ENCODE measurements at places on chromosomes 16 and 17.

DNA sequence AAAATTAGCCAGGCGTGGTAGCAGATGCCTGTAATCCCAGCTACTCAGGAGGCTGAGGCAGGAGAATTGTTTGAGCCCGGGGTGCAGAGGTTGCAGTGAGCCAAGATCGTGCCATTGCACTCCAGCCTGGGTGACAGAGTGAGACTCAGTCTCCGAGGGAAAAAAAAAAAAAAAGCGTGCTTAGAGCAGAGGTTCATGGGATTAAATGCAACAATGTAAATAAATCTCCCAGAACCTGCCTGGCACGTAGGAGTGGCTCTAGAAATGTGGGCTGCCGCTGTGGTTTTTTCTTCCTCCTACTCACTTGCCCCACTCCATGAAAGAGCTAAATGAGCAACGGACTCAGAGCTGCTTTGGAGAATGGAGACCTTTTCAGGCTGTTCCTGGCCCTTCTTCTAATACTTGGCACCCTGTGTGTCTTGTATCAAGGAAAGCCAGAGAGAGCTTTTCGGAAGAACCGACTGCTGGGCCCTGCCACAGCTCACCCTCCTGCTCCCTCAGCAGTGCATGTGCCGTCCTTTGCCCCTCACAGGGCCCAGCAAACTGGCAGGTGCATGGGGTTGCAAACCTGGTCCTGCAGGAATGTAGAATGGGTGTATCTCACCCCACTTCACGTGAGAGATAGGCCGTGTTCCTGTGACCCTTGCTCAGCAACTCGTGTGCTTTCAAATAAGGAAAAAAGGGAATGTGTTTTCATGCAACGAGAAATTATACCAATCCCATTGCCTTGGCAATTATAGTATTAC lies 52.0 kb downstream of the LDHD start:
- no peak for DNase-seq

- peak; percentile 82 for DNase-seq
These were observed 13.3 kb upstream of the RPL38 start for GRCh38 chr17:74190154-74190553.

GRCh38 chr17:57455063-57455914 lies 199.0 kb downstream of the MSI2 start:
- no peak for DNase-seq

- DNase-seq: peak; percentile 47
These were observed 15.9 kb downstream of the FCSK start for GRCh38 chr16:70470141-70470926.

DNA sequence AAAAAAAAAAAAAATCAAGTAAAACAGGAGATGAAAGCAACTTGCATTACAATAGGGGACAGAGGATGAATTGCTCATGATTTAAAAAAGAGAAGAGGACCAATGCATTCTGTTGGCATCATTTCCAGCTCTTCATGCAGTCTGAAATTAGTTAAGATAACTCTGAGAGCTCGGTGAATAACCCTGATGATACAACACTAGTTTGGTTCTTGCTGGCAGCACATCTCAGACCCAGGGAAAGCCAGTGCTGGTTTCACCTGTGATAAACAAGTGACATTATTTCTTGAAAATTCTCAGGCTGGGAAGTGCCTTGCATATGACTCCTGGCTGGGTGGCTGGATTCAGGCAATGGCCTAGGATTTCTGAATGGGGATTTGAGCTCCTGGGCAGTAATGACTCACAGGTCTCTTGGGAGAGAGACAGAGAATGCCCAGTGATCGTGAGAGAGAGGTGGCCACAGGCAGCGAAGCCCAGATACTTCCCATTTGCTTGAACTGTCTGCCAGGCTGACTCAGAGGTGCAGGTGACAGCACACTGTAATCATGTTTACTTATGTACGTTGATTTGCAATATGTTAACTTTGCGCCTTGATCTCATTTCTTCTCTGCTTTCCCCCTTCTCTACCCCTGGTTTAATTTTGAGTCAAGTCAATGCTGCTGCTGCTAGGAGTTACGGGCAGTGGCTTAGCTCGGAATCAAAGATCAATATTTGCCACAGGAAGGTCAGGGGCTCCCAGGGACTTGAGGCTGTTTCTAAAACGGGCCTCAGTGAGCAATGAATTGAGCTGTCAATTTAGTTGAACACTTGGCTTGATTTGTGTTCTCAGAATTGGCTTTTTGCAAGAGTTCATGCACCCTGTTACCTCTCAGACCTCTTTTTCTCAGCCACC lies 27.1 kb downstream of the ARSG start:
- DNase-seq: no peak

DNA sequence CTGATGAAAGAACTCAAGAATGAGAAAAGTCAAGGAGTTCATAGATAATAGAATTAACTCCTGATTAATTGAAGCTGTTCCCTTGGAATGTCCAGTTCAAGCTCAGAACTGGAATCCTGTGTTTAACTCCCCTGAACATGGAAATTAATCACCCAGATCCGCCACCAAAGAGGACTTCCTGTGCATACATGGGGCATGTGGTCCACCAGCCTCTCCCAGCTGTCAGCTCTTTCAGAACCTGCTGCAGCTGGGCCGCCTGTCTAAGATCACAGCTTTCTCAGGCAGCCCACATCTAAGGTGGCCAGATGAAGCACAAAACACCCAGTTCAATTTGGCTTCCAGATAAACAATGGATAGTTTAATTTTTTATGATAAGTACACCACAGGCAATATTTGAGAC lies 203.7 kb upstream of the COX10 start:
- DNase-seq: no peak

- no peak for DNase-seq
These were observed 59.8 kb downstream of the MRM1 start for GRCh38 chr17:36661047-36661666.

- no peak for DNase-seq
These were observed 37.4 kb upstream of the LONP2 start for GRCh38 chr16:48206594-48207242.

DNA sequence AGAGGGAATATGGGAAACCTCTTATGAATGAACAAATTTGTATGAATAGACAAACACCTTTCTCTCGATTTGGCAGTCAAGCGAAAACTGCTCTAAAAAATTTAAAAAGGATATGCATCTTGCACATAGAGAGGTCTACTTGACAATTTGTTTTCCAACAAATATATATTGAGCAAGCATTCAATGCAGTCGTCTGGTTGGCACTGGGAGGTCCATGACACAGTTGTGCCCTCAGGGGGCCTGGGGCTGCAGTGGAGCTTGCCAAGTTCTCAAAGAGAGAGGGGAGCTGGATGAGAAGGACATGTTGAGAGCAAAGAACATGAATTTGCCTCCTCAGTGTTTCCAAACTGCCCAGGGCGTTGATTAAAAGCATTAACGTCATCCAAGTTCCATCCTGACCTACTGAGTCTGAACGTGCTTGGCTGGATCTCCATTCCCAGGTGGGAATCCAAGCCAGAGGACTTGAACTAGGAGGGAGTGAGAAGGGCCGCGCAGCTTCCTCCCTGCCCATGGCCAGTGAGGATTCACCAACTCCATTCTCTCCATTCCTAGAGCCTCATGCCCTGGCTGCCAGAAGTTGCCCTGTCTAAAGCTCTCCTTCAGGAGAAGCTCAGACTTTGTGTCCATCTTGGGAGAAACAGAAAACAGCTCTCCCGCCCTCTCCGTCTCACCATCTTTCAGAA lies 24.5 kb downstream of the TBX2 start:
- no peak for DNase-seq

DNA sequence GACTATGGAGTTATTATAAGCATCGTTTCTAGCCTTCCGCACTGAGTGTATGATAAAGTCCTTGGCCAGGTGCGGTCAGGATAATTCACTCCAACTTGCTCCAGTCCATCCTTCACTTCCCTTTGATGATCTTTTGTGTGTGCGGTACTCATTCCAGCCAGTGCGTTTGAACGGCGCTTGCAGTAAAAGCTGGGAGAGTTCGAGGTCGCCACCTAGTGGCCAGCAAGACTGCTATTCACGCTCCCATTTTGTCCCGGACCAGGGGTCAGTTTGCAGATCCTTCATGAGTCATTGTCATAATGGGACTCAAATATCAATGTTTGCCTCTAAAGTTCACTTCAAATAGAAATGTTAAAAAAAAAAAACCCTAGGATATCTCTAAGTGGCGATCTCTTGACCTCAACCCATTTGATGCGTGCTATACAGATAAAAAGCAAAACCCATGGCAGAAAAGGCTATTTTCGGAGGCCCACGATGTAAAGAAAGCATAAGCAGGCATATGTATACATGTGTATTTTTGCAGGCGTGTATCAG lies 417.1 kb downstream of the TMEM114 start:
- peak; percentile 72 for DNase-seq

DNA sequence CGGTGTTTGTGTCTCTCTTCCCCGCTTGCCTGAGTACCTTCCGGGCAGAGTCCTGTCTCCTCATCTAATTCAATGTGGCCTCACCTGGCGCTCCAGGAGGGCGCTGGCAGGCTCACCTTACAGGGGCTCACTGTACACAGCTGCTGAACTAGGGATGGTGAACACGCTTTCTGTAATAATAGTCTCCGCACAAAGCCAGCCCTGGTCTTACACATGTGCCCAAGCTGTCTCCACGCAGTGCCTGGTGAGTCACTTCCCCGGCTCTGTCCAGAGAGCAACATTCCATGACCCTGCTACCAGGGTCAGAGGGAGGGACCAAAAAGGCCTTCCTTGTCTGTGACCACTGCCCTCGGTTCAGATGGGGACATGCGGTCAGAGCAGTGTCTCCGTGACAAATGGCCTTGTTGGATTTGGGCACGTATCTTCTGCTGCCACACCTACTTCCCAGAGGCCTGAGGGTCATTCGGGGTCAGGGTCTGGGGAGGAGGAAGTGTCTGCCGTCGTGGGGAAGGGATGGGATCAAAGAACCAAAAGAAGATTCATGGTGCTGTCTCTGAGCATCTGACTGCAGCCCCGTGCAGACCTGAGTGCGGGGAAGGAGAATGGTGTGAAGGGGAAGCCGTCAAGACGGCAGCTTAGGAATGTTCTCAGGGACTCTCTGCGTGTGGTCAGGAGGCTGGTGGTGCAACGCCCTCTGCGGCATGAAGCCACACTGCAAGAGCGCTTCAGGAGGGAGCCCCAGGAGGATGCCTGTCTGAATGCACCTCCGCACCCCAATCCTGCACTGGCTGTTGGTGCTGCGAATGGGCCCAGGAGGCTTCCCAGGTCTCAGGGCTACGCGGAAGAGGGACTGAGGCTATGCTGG lies 68.8 kb downstream of the IL21R start:
- DNase-seq: no peak

GRCh38 chr17:59330053-59330942 lies 1.2 kb upstream of the YPEL2 start:
- peak; percentile 45 for DNase-seq

GRCh38 chr16:79991969-79992368 lies 391.4 kb upstream of the MAF start:
- no peak for DNase-seq

- no peak for DNase-seq
These were observed 228.1 kb upstream of the TNRC6C start for GRCh38 chr17:77730376-77730775.

GRCh38 chr17:50661795-50662391 lies 27.2 kb downstream of the ABCC3 start:
- peak; percentile 68 for DNase-seq

GRCh38 chr17:44552361-44552760 lies 4.9 kb upstream of the FZD2 start:
- peak; percentile 5 for DNase-seq

DNA sequence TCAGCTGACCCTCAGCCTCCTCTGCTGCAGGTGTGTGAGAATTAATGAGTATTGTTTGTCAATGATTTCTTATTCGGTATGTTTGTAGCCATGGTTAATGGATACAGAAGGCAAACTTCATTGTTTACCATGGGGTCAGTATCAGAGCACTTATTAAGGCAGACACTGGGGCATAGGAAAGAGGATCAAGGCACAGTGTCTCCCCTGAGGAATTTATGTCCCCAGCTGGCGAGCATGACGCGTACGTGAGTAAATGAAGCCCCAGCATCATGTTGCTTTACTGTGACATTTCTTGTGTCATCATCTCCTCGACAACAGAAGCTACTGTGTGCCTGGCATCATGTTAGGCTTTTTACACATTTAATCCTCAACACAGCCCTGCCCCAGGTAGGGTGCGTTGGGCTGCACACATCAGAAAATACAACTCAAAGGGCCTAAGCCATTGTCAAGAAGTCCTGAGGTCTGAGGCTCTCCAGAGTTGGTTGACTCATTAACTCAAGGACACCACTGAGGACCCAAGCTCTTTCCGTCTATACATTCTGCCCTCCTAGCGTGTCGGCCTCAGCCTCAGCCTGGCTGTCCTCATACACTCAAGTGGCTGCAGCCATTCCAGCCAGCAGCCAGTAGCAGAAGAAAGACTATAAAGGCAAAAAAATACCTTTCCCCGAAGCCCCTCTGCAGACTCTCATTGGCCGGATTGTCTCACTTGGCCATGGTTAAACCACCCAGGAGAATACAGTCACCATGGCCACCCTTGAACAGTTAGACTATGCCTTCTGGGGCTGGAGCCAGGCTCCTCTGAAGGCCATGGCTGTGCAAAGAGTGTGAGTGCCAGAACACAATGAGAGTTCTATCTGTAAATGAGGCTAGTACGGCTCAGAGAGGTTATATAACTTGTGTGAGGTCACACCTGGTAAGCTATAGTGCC lies 13.9 kb upstream of the ZCCHC14 start:
- no peak for DNase-seq

- no peak for DNase-seq
These were observed 1.8 kb downstream of the UBE2G1 start for GRCh38 chr17:4364622-4365041.

DNA sequence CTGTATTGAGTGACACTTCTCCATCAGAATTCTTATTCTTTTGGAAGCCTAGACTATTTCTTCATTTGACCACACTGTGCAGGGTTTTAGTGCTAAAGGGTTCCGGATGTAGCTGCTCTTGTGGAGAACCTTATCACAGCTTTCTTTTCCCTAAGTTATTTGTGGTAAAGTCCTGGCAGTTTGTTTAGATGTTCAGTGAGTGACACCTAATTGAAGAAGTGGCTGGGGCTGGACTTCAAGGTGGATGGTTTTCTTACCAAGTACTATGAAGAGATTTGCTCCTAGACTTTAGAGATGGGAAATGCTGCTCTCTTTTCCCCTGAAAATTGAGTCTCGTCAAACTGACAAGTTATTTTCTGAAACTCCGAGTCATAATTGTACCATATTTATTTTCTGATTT lies 144.0 kb upstream of the TBX2 start:
- no peak for DNase-seq

GRCh38 chr17:49861150-49861884 lies 13.4 kb upstream of the TAC4 start:
- peak; percentile 93 for DNase-seq

GRCh38 chr17:19718041-19718612 lies 1.7 kb upstream of the SLC47A2 start:
- DNase-seq: peak; percentile 48

DNA sequence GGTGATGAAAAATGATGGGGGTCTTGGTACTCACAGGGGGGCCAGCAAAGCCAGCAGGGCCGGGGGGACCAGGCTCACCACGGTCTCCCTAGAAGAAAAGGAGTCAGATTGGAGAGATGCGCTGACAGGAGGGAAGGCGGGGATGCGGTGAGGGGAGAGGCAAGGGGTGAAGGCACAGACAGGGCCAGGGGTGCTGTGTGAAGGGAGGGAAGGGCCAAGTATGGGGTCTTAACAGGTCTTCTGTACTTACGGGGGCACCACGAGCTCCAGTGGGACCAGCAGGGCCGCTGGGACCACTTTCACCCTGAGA lies 11.2 kb downstream of the COL1A1 start:
- no peak for DNase-seq

- no peak for DNase-seq
These were observed at the start of gene KRT12 for GRCh38 chr17:40866838-40867237. KRT12 (minus strand) TSS chr17:40867223; CDS start chr17:40867186, 37 bp downstream.

- no peak for DNase-seq
These were observed 91.5 kb downstream of the NPIPB11 start for GRCh38 chr16:29315046-29315445.

- no peak for DNase-seq
These were observed 14.1 kb upstream of the NUDT16L1 start for GRCh38 chr16:4679156-4679849.

All from H7 (cell line).